Pons (tissue), 1 donor: ENCODE measurements at places on chromosomes 16 and 17.
A peak's percentile ranks its signal among the peaks of the same experiment; 100 is the strongest.

GRCh38 chr17:78271419-78272170 is 40.2 kb downstream of the TMEM235 start:
- no peak for DNase-seq

GRCh38 chr17:82228842-82229697 is at the start of gene SLC16A3:
Gene SLC16A3 (plus strand): TSS chr17:82229042. CDS start chr17:82236009, 6,967 bp downstream.
- no peak for DNase-seq

DNA sequence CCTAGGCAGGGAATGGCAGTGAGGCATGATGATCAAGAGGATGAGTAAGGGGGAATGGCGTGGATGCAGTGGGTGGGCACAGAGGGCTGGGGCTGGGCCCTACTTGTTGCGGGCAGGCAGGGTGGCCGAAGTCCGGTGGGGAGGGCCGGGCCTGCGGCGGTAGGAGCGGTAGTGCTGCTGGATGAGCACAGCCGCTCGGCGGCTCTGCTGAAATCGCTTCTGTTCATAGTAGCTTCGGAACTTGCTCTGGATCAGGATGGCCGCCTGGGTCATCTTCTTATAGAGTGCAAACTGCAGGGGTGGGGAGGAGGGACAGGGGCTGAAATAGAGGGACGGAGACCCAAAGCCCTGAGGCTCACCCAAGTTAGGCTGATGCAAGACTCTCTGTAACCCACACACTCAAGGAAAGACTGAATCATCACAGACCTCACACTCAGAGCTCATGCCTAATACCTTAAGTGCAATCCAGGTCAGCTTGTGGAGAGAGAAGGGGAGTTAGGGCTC is 1.5 kb upstream of the SPAG7 start:
- DNase-seq = no peak

DNA sequence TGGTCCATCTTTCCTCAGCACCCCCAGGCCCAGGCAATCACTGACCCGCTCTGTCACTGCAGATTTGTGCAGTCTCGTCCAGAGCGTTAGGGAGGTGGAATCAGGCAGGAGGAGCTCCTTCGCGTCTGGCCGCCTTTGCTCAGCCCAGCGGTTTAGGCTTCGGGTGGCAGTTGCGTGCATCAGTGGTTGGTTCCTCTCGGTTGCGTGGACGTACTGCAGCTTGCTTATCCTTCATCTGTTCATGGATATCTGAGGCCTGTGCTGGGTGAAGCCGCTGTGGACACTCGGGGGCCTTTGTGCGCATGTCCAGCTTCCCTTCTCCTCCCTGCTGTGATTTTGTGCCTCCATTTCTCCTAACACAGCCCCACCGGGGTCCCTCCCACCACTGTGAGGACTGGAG is 4.7 kb upstream of the P2RX1 start:
- DNase-seq = no peak

DNA sequence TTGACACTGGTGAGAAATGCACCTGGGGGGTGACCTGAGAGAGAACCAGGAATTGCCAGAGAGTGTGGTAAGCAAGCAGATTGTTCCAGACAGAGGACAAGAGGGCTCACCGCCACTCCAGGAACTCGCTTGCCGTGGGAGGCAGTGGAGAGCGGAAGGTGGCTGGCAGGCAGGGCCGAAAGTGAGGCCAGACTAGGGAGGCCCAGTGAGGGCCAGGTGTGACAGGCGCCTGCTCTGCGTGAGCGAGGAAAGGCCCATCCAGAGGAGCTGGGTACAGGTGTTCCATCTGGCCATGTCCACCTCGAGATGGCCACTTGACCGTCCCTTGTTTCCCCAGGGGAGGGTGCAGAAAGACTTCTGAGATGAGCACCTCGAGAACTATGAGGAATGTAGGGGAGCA is 11.9 kb upstream of the MYO15B start:
- DNase-seq = no peak

- no peak for DNase-seq
Measured at GRCh38 chr16:3242709-3243108, 7.8 kb upstream of the ZNF200 start.

- no peak for DNase-seq
Measured at GRCh38 chr16:88837806-88838205, 18.9 kb downstream of the GALNS start.

GRCh38 chr17:15260376-15261257 is 4.5 kb downstream of the PMP22 start:
- DNase-seq = peak; percentile 84

GRCh38 chr17:4562015-4562969 is 1.9 kb upstream of the GGT6 start:
- no peak for DNase-seq

GRCh38 chr16:54418903-54419302 is 132.3 kb upstream of the IRX3 start:
- DNase-seq = no peak

GRCh38 chr16:68362262-68362913 is 51.6 kb downstream of the PRMT7 start:
- no peak for DNase-seq

- no peak for DNase-seq
Measured at GRCh38 chr16:57470711-57471110, 8.2 kb downstream of the POLR2C start.

DNA sequence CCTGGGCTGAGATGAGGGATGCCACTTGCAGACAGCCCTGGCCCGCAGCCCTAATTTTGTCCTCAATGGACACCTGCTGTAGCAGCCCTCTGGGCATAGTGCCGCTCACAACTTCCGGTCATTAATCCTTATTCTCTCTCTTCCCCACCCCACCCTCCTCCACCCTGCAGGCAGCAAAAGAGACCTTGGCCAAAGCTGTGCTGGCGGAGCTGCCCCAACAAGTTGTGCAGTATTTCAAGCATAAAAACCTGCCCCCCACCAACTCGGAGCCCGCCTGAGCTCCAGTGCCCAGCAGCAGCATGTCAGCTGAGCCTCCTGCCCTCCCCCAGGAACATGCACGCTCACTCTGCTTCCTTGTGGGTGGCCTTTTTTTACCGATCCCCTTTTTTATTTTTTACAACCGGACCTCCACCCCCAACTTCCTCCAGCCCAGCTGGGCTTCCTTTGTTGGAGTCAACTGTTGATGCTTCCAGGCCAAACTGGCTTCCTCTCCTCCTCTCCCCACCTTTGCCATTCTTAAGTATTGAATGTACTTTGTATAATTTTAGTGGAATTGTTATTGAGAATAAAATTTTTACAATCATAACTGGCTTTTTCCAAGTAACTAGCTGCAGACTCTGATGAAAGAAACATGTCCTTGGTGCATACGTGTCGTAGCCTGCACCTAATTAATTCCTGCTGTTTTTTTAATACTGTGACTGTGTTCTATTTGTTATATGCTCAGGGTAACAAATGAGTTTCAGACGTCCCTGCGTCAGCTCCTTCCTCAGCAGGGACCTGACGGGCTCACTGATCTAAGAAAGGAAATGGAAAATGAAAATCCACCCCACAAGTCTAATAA is 38.2 kb downstream of the PSME3IP1 start:
- DNase-seq = peak; percentile 45

GRCh38 chr16:30773826-30774225 is 11.7 kb downstream of the RNF40 start:
- DNase-seq = no peak

DNA sequence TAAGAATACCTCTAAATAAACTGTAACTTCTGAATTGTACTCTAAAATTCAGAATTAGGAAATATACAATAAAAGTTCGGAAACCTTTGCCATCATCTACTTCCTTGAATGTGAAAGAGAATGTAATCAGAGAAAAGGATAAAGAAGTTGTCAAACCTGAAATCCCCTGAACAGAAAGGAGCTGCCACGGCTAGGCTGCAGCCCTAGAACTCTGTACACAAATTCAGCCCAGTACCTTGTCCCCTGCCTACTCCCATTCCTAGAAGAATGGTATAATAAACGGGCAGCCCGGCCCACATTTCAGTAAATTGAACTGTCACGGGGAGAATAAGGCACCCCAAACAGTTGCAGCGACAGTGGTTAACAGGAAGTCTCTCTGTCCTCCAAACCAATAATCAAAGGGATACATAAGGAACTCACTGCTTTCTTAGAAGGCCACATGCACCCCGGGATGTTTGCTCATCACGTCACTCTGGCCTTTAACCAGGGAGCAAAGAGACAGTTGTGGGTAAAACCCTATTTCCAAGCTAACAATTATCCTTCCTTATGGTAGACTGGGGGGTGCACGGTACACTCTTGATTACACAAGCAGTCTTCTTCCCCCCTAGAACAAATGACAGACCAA is 24.3 kb upstream of the RFFL start:
- DNase-seq = peak; percentile 88

DNA sequence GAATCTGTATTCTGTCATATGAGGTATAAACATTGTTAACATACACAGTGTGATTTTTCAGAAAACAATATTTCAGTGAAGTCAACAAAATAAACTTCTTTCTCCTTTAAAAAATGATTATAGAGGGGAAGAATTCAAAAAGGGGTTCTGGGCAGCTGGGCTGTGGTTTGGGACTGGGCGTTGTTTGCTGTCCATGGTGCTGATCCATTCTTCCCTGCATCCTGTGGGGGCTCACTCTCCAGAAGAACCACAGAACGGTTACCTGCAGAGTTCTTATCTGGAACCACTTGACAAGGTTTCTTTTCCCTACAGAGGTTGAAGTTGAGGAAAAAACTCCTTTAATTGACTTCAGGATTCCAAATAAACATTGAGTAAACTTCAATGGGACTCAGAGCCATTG is 1091.0 kb downstream of the CDH8 start:
- no peak for DNase-seq

DNA sequence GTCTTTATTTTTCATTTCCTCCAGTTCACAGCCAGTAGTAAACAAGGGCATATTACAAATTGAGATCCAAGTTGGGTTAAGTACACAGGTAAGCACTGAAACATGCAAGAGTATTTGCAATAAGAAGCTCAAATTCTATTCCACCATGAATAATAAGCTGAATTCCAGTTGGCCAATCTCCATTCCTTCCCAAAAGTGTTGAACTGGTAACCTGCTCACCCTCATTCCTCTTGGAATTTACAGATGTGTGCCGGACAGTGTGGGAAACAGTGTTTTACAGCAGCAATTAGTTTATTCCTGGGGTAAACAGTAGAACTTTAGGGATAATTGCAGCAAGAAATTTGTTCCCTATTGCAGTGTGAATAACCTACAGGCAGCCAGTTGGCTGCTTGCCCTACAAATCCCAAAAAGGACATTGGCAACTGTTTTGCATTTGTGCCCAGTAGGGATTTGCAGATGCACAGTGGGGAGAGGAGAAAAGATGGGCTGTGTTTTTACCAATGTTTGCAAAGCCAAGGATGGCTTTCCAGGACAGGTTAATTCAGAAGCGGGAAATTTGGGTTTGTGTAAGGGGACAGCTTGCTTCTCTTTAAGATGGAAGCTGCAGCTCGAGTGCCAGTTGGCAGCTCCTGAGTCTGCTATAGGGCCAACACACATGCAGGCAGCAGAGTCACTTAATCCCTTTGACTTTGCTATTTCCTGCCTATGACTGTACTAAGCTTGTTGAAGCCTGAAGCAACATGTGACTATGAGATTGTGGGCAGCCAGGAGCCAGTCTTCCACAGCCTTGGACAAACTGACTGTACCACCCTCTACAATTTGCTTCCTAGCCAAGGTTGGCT is 318.9 kb downstream of the MAP2K6 start:
- peak; percentile 9 for DNase-seq

DNA sequence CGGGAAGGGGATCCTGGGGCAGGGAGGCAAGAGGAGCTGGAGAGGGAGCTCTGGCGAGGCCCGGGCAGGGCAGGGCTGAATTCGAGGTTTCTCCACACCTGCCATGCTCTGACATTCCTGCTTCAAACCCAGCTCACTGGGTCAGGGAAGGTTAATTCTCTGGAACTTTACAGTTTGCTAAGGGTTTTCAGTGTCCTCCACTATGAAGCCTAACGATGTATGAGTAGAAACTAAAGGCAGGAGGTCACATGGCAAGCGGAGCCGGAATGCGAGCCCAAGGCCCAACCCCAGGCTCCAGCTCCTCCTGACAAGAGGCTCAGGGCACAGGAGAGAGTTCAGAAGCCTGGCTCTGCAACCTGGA is 29.2 kb downstream of the DCAKD start:
- no peak for DNase-seq

DNA sequence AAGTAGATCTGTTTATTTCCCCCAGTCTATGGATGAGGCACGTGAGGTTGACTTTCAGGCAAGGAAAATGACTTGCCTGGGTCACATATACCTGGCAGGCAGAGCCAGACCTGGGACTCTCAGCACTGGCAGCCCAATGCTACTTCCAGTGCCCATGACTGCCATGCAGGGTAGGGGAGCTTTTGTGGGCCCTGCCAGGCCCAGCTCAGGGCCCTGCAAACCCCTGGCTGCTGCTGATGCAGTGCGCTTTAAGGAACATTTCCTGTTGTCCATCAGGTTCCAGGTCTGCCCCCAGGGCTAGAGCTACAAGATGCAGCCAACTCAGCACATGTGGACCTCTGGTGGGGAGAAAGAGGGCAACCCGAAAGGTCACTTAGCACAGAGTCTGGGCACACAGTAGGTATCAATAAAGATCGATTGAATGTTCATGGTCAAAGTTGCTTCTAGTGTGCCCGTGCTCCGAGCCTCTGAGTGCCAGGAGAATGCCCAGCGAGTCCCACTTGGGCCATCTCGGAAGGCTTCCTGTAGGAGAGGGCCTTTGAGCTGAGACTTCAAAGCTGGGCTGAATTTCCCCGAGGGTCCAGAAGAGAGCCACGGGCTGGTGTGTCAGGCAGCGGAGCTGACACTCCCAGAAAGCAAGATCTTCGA is 513 bp upstream of the TBX21 start:
- no peak for DNase-seq

- DNase-seq = no peak
Measured at GRCh38 chr17:47184681-47185080, 4.4 kb downstream of the CDC27 start.
